ENCODE measurements at places on chromosomes 5 and 9.

GRCh38 chr9:112751056-112751795 is 666 bp downstream of the SNX30 start:
- DNase-seq: peak; percentile 16

- DNase-seq: no peak
Observed at GRCh38 chr5:36944607-36945225, 68.1 kb downstream of the NIPBL start.

DNA sequence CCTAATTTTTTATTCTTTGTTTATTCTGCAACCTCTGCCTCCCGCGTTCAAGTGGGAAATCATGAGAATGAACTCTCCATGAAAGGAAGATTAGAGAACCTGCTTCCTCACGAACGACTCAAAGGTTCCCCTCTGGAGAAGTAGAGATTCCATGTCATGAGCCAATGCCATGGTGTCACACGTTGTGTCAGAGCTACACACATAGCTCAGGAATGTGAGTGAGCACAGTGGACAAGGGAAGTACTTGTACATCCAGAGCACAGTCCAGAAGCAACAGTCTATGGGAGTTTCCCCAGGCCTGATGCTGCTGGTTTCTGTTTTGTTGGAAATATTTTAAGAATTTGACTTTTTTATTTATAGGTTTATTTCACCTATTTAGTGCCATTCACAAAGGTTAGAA is 26.8 kb upstream of the PPP2CA start:
- DNase-seq: no peak

DNA sequence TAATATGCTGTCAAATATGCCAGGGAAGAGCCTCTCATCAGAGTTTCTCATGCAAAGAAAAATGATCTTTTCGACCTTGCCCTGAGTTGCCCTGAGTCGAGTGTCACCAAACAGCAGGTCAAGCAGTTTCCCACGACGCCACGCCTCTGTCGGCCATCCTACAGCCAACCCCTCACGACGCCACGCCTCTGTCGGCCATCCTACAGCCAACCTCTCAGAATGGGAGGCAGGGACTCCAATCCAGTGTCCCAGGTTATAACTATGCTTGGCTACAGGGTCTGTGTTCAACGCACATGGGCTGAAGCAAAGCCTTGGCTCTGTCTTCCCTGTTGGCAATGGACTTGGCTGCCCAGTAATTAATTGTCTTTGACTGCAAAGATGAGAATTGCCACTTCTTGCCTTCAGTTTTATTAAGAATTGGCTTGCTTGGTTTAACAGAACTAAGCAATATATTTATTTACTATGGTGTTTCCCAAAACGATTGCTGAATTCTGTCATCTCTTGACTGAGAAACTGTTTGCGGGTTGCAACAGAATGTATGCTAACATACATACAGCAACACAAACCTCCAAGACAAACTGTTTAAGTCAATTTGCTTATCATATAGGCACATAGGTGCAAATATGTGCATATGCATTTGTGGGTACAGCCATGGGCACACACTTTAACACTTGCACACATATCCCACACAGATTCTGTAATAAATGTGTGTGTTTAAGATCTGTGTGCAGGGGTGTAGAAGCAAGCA is 352.9 kb downstream of the GLIS3 start:
- DNase-seq: no peak

GRCh38 chr5:43561356-43561755 is 4.5 kb upstream of the PAIP1 start:
- no peak for DNase-seq

DNA sequence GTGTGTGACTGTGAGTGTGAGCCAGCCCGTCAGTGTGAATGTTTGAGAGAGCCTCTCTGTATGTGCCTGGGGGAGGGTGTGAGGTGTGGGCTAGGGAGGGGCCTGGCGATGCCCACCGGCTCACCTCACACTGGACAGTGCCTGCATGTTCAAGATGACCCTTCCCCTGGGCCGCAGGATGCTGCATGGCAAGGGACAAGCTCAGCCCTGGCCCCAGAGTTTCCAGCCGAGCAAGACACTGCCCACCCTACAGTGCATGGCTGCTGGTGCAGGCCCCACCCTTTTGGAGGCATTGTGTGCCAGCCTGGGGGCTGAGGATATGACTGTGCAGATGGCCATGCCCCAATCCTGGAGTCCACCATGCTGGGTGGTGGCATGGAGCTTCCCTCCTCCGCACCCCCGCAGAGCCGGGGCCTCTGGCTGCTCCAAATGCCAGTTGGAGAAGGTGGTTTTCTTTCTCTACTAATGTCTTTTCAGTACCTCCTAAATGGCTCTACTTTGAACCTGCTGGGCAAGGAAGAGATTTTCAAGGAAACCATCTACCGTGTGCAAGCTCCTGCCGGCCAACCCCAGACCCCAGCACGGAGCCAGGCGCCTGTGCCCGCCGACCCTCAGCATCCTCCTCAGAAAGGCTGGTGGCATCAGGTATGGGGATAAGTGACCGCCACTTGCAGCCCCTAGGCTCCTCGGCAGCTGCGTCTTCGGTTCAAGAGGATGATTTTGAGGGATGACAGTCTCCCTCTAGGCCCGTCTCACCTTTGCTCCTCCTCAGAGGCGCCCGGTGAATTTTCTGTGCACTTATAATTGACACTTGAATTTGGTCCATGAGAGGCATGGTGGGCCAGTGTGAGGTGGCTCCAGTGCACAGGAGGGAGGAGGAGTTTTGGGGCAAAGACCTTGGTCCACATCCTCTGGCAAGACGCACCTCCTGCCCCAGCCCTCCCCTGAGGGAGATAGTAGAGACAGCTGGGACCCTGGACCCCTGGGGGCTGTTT is 27.7 kb downstream of the FGD3 start:
- no peak for DNase-seq

- DNase-seq: no peak
Observed at GRCh38 chr5:43171926-43172325, 20.1 kb upstream of the NIM1K start.

DNA sequence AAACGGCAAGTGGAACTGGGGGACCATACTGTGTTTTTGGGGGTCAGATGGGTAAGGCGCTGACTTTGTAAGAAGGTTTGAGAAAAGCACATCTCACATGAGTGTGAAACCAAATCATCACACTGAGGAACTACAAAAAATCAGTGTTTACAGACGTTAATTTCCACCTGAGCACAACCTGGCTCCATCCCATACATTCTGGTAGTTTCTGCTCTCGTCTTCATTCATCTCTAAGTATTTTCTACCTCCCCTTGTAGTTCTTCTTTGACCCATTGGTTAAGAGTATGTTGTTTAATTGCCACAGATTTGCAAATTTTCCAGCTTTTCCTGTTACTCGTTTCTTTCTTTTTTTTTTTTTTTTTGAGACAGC is 8.9 kb upstream of the DPP7 start:
- DNase-seq: no peak

GRCh38 chr9:130741831-130742449 is 48.4 kb downstream of the EXOSC2 start:
- no peak for DNase-seq

- DNase-seq: no peak
Observed at GRCh38 chr9:114156657-114157421, 1.5 kb downstream of the COL27A1 start.

- no peak for DNase-seq
Observed at GRCh38 chr5:113531481-113532159, 18.1 kb downstream of the YTHDC2 start.

DNA sequence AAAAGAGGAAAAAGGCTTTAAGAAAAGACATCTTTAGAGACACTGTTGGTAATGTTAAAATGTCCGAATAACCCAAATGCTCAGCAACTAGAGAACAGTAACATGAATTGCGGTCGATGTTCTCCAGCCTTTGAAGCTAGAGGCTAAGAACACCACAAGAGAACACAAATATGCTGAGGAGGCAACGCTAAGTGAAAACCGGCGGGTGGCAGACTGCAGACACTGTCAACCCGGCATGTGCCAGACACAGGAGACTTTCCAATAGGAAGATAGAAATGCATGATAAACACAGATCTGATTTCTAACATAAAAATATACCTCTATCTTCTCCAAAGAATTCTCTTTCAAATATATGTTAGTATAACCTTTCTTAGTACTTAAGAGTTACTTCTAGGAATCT is 18.4 kb upstream of the DDX41 start:
- DNase-seq: no peak

DNA sequence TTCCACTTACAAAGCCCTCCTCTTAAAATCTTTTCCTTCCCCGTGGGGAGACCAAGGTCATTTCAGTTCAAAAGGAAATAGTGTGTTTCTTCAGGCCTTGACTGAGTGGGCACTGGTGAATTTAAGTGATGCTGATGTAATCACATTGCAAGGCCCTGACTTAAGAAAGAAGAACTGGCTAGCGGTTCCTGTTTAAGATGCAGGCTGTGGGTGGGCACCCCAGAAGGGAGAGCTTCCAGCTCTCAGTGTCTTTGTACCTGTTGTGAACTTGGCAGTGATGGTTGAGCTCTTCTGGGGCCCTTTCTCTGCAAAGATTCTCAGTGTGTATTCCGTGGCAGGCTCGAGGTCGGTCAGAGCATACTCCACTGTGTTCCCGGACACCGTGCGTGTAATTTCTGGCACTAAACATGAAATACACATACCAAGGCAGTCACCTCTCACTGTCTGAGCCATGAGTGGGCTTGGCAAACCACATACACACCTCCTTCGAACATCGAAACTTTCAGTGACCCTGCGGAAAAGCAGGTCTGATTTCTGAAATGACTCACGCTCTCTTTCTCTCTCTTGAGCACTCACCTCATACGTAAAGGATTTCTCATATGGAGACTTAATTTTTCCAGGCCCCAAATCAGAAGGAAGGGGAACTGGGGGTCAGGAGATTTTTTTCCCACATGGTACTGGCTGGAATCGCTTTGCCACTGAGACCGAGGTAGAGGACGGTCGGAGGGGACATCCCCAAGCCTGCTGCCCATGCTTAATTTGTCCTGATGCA is 81.9 kb downstream of the TNC start:
- DNase-seq: no peak

- DNase-seq: no peak
Observed at GRCh38 chr9:136804509-136805206, 3.1 kb upstream of the RABL6 start.

DNA sequence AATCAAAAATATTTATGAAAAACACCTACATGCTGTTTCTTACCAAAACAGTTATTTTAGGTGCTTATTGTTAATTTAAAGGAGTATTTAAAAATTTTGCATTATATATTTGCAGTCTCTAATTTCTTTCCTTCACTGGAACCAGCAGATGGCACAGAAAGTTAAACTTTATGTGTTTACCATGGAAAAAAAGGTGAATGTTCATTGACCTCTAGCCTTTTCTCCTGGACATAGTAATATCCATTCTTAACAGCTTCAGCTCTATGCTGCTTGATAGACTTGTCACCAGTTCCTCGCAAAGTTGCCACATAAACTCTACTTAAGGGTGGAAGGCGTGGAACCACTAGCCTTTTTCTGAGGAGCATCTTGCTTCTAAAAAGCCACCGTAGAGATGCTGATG is 38.7 kb upstream of the NUDT12 start:
- no peak for DNase-seq

DNA sequence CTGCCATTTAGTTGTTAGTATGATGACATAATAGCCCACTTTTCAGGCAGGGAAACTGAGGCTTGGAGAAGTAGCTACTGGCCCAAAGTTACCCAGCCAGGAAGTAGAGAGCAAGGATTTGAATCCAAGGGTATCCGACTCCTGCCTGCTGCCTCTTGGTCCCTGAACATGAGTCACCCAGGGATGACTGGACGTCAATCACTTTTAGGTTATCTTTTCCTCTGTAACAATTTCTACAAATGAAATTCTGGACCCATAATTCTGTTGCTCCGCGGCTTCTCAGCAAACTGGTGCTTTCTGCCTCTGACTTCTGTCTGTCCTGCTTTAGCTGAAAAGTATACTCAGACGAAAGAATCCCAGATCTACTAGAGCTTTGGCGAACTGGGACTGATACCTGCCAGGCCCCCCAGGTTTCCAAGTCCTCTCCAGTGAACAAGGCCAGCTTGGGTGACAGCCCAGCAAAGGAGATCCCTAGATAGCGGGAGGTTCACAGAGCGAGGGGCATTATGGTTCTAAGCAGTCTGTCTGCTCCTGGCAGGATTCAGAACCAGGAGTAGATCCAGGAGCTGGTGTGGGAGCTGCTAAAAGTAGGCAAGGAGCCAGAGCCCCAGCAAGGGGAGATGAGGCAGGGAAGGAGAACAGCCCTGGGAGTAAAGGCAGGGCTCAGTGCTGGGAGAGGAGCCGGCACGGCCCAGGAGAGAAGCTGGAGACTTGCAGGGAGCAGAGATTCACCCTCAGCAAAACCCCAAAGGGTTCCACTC is 20.6 kb downstream of the OLFML2A start:
- no peak for DNase-seq

DNA sequence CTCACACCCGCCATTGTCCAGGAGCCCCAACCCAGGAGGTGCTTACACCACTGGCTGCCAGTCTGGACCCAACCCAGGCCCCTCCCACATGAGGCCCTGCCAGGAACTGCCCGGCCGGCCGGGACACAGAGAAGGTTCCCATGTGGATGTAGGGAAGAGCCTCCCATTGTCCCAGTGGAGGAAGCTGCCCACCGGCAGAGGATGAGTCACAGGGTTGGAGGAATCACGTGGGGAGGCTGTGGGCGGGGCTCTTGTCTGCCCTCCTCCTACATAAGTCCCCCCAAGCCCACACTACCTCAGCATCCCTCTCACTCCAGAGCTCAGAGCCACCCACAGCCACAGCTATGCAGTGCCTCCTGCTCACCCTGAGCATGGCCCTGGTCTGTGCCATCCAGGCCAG is 26.1 kb downstream of the PAEP start:
- no peak for DNase-seq

- no peak for DNase-seq
Observed at GRCh38 chr9:116055536-116055935, 98.1 kb upstream of the PAPPA start.

- no peak for DNase-seq
Observed at GRCh38 chr9:7963026-7963425, 163.4 kb upstream of the DMAC1 start.

DNA sequence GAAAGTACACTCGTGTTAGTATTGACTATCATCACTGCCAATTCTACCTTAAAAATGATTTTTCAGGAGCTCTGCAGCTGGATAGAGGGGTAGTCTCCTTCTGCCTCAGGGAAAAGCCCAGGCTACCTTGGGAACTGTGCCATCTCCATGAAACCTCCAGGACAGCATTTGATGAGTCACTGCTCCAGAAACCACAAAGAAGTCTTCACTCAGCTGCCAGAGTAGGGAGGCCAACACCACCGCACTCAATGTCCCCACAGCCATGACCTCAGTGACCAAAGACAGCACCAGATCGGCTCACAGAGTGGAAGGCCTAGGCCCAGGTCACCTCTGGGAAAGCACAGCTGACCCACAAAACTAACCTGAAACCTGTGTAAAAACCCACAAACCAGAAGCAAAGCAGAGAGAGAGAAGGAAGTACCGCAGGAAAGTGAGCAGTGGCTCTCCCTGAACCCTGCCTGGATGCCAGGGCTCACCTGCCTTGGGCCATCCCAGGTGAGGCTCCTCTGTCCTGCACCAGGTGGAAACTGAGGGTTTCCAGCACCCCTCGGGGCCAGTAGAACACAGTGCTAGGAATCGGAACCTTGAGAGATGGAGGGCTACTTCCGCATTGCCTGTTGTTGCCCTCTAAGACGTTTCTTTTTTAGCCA is 30.0 kb downstream of the S1PR3 start:
- no peak for DNase-seq

- no peak for DNase-seq
Observed at GRCh38 chr5:8814105-8814504, 731.8 kb downstream of the SEMA5A start.

Data from stimulated activated CD8-positive, alpha-beta memory T cell treated with anti-CD3 and anti-CD28 coated beads, Interleukin-15, amount 100 ng/mL, for 1 hour (primary cell).